ENCODE measurements at places on chromosomes 4 and X.

DNA sequence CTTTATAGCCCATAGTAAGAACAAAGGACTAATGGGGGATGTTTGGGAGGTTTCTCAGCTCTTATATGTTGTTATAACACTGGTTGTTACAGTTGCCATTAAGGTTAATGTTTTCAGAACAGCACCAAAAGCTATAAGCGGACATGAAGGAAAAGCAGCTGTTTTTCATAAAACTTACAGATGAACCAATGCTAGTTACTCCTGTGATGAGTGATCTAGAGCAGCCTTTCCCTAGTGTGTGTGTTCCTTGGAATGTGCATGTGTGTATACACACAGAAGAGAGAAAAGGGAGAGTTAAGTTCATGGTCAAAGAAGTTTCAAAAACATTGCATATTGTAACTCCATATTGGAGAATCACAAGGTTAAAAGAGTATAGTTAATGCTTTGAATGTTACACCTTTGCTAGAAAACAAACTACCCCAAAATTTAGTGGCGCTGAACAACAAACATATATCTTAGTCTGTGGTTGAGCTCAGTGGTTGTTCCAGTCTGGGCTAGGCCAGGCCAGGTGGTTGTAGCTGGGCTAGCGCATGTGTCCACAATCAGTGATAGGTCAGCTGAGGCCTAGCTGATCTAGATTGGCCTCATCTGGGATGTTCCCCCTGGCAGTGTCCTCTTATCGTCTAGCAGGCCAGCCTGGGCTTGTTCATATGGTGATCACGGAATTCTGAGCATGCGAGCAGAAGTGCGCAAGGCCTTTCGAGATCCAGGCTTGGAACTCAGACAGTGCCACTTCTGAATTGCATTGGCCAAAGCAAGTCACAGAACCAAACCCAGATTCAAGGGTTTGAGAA, 151.0 kb downstream of the NHS start:
- DNase-seq = no peak

DNA sequence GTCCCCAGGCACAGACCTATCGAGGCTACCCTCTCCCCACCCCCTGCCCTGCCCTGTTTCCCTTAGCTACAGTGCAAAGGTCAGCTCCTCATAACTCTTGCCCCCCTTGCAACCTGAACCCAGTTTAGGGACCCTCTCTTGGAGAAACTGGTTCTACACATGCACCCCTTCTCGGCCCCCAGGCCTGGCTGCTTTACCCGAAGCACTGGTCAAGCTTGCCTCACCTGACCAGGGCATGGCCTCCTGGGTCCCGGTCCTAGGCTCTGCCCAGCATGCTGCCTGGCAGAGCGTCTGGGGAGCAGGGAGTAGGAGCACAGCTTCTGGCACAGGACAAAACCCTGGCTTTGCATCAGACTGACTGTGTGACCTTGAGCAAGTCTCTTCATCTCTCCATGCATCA, 28.0 kb downstream of the ZNF185 start:
- DNase-seq = no peak

GRCh38 chrX:15856636-15857035, 2.0 kb upstream of the AP1S2 start:
- no peak for DNase-seq

- DNase-seq = no peak
These were observed 49.9 kb upstream of the CPEB2 start for GRCh38 chr4:14952352-14952751.

DNA sequence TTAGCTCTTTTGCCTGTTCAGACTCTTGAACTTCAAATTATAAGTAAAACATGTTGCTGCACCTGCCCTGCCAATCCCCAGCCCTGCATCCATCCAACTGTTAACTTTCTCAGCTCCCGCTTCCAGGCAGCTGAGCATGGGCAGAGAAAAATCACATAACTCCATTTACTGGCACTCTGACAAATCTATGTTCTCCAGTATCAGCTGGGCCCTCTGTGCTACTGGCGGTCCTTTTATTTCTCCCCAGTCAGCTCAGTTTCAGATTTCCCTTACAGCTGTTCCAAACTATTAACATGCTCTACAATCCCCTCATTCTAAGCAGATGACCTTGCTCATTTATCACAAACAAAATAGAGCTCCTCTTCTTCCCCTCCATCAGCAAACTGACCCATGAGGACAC, 240.4 kb upstream of the TET2 start:
- DNase-seq = no peak

DNA sequence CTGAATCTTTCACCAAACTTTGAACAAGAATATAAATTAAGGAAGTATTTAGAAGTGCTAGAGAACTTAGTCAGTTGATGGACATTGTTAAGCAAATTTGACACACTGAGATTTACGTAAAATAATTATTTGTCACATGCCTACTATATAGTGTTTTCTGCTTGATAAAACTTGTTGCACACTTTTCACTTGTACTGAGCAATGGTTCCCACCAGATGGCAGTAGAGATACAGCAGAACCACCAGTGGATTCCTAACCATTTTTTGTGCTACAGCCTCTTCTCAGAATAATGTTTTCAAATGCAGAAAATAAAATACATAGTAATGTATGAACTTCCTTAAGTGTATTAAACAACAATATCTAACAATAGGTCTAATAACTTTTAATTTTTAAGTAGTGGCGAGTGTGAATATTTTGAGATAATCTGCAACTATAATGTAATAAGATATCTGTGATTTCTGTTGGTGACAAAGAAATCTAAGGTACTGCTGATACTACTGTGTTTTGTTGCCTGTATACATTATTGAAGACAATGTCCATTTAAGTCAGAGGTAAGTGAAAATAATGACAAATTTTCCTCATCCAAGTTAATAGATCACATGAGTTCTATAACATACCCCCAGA, 81.2 kb downstream of the APOOL start:
- peak; percentile 24 for DNase-seq

- DNase-seq = no peak
These were observed 662.2 kb upstream of the BOD1L1 start for GRCh38 chr4:14289708-14290107.

DNA sequence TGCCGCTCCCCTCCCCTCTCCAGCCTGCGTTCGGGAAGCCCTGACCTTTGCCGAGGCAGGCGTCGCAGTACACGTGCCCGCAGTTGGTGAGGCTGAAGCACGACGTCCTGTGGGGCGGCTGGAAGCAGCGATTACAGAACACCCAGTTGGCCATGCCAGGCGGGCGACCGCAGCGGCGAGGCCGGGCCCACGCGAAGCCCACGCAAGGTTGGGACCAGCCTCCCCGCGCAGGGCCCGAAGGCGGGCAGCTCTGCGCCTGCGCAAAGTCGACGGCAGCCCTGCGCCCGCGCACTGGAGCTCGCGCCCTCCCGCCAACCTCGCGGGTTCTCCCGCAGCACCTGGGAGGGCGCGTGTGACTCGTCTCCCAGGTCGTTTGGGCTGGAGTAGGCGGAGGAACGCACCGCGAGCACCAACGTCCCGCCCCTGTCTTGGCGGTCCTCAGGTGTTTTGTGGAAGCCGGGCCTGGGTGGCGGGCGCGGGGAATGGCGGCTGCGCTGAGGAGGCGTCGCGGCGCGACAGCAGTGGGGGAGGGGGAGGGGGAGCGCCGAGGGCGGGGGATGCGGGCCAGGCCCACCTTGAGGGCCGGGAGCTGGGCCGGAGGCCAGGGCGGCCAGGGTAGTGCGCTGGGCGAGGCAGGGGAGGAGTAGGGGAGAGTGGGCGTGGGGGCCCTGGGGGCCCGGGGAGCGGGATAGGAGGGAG, at the start of gene RNF212:
TSS of gene RNF212 (minus strand) at position 254 of the 699 bp plus-strand sequence. CDS start at position 154, 100 bp downstream.
- DNase-seq = peak; percentile 29

GRCh38 chrX:12383196-12383595, 244.9 kb downstream of the FRMPD4 start:
- no peak for DNase-seq

DNA sequence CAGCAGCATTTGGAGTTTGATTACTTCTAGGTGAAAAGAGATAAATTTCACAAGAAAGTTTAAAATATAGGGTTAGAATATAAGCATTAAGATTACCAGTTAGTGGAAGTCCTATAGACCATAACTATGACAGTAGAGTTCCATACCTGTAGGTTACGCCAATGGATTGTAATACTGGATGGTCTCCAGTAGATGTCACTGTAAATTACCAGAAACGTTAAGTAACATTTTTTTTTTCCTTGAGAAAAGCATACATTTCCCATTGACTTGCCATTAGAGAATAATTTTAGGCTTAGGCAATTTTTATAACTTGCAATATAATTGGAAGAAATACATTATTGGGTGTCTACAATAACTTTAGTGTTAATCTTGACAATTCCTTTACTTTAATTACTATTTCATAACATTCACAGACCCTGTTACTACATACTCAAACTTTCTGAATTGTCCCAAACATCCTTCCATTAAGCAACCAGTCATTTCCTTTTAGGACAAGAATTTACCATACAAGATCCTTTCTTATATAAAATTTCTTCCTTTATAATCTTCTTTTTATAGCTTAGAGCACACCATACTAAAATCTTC, 304.1 kb upstream of the TECRL start:
- no peak for DNase-seq

GRCh38 chr4:158371158-158371557, 150.5 kb upstream of the RXFP1 start:
- DNase-seq = no peak

DNA sequence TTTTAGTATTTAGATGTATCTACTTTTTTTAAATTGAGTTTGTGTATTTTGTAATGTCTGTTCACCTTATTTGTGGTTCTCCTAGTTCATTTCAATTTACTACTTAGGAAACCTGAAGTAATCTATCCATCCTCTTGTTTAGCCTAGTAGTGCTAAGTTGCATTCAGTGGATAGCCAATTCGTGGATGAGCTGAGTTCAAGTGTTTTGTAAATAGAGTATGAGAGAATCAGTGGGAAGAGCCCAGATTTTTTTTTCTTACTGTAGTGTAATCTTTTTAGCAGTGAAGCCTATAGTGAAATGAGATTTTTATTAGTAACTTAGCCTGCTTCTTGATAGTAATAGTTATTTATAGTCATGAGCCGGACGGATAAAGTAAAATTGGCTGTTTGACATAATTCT, 21.7 kb downstream of the STAG2 start:
- DNase-seq = no peak

GRCh38 chrX:18557879-18558278, 114.0 kb downstream of the RS1 start:
- no peak for DNase-seq

DNA sequence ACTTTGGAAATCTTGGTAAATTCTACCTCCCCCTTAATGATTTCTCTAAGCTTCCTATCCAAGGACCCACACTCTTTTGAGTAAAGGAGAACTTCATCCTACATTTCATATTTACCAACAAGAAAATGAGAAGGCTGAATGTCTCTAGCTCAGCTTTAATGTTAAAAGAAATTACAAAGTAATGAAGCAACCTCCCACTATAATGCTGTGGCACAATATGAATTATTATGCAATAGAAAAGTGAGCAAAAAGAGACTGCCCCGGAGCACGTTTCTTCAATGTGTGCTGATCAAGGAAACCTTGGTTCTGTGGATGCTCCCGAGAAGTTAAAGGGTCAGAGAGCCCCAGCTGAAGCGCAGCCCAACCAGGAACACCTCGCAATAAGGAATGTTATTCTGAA, 9.1 kb upstream of the TBC1D1 start:
- DNase-seq = no peak

- DNase-seq = no peak
These were observed 1.4 kb upstream of the MAN2B2 start for GRCh38 chr4:6573551-6573950.

DNA sequence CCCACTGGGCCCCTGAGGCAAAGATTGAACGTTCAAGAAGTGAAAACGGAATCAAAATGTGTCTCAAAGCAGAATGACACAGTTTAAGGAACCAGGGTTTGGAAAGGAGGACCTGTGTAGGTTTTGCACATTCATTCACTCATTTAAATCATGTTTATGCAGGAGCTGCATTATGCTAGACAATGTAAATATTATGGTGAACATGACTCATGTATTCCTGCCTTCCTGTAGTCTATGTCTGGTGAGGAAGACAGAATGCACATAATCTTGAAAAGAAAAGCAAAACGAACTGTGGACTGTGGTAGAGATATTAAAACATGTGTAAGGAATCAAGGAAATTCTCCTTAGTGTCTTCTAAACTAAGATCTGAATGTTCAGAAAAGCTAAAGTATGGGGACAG, 311.8 kb upstream of the SMIM31 start:
- DNase-seq = no peak

DNA sequence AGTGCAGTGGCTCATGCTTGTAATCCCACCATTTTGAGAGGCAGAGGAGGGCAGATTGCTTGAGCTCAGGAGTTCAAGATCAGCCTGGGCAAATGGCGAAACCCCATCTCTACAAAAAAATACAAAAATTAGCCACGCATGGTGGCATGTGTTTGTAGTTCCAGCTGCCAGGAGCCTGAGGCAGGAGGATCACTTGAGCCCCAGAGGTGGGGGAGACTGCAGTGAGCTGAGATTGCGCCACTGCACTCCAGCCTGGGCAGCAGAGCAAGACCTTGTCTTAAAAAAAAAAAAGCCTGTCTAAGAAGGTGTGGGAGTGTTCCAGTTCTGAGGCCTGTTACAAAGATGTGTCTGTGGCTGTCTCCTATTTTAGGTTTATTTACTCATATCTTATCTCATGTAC, 38.0 kb downstream of the PI4K2B start:
- no peak for DNase-seq

GRCh38 chrX:69568828-69569227, 47.1 kb upstream of the EDA start:
- no peak for DNase-seq

DNA sequence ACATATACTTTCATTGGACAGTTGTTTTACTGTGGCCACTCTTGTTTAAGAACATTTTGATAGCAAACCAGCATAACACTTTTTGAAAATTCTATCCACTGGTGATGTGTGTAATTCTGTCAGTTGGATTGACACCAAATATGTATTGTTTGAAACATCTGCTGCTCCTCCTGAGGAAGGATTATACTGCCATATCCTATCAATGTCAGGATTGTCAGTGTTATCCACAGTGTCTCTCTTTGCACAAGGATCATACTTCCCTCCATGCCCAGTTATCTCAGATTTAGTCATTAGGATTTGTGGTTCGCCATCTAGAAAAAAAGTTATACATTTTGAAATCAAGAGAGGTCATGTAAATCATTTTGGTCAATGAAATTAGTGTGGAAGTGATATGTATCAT, 1859.6 kb downstream of the C4orf33 start:
- no peak for DNase-seq

GRCh38 chrX:138946926-138947325, 235.4 kb upstream of the FGF13 start:
- no peak for DNase-seq

GRCh38 chr4:113083346-113083745, 33.9 kb downstream of the ANK2 start:
- no peak for DNase-seq

- DNase-seq = no peak
These were observed 344.4 kb upstream of the ACTRT1 start for GRCh38 chrX:128396601-128397000.

GRCh38 chr4:168095776-168096406, 3.6 kb downstream of the ANXA10 start:
- no peak for DNase-seq

GRCh38 chr4:114921790-114922591, 191.4 kb downstream of the NDST4 start:
- no peak for DNase-seq

GRCh38 chr4:158895797-158896576, 127.2 kb downstream of the FNIP2 start:
- no peak for DNase-seq

All from dorsolateral prefrontal cortex (tissue), 122 donors.